Hepatocyte (in vitro differentiated cells): ENCODE measurements at places on chromosomes 4 and X.
A peak's percentile ranks its signal among the peaks of the same experiment; 100 is the strongest.

DNA sequence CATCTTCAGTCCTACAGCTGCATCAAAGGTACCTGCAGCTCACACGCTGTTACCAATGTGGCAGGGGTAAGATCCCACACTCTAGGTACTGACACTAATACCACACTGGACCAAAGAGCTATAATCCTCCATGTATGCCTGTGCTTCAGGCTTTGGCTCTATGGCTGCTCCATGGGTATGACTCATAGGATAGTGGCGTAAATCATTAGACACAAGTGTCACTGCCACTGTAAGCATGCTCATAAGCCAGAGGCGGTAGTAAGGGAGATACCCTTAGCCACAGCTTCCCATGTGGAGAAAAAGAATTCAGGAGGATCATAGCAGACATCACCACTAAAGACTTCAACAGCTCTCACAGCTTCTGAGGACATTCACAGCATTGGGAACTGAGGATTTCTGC, 287.5 kb downstream of the ACTRT1 start:
- DNase-seq = no peak

DNA sequence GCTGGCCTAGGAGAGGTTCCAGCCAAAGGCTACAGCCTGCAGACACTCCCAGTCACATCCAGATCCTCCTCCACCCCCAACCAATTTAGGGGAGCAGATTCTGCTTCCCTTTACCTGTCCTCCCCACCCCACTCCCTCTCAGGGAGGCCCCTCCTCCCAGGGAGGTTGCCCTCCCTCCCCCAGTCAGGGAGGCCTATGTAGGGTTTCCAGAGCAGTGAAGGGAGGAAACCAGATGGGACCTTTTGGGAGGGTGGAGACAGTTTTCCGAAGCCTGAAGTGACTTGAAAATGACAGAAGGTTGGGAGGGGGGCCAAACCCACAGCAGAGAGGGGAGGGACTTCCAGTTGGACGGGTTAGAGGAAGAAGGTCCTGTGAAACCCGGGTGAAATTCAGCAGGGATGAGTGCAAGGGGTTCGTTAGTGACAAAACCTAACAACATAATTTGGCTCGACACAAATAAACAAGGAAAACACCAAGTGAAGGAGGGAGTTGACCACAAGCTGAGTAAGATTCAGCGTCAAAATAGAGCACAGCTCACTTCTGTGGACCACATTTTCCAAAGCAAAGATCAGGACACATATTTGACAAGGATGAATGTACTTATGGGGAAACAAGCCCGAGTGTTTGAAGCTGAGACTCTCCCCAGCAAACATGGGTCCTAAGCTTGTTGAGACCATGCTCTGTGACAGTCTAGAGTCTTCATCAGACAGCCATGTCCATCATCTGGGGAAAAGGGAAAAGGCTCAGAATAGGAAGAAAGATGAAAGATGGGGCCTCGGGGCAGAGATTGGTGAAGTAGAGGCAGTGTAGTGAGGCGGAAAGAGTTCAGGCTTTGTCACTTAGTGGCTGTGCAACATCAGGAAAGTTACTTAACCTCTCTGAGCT, 46.4 kb downstream of the PRPS1 start:
- DNase-seq = peak; percentile 72

DNA sequence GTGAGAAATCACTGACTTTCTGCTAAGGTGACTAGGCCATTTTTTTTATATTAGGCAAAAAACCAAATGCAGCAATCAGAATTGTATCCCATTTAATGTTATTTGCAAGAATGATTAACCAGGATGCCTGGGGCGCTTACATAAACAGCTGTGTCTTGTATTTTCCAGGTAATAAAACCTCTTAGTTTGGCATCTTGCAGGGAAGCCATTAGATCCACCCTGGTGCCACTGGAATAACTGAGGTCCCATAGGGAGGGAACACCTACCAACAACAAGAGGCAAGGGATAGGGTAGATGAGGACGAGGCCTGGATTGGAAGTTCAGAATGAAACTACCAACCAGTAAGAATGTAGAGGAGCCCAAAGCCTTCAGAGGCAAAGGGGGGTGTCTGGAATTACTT, 288.3 kb downstream of the ARHGAP24 start:
- no peak for DNase-seq

DNA sequence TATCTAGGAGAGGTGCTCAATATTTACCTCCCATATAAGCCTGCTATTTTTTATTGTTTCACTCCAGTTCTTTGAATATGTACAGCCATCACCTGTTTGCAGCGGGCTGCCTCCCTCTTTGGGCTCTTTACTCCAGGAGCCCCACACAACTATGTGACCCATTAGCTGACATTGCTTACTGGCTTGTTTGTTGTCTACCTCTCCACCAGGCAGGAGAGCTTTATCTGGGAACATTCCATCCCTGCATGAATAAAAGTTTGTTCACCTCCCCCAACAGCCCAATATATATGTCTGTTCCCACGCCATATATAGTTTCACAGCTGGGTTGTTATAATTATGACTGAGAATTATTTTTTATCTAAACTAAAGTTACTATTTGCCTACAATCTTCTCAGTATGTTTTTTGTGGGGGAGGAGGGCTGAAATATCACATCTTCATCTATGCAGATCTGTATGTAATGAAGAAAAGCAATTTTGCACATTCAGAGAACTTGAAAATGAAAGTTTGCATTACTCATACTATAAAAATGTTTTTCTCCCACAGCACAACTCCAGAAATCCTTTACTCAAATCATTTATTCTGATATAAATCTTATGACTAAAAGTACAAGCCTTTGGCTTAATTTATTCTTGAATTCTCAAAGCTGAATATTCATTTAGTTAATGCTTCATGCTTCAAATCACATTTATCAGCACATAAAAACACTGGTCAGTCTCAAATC, 61.2 kb upstream of the DAPP1 start:
- no peak for DNase-seq

- DNase-seq = no peak
These were observed 99.5 kb downstream of the ADGRA3 start for GRCh38 chr4:22416403-22416802.

- DNase-seq = no peak
These were observed 1.2 kb downstream of the CTSO start for GRCh38 chr4:155952501-155952901.

DNA sequence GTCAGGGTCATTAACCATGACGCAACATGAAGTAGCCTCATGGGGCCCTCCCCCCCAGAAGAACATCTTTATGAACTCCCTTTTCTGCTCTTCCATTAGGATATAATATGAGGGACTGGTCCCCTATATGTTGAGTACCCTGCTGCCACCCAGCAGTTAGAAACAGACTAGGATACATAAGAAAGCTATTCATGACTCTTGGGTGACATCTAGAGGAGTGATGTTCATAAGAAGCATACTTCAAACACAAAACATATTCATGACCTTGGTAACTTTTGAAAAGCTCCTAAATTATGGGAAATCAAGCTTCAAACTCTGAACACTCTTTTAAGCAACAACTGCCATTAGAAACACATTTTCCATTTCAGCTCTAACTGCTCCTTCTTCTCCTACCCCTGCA, 155.2 kb upstream of the SPIN4 start:
- peak; percentile 26 for DNase-seq

DNA sequence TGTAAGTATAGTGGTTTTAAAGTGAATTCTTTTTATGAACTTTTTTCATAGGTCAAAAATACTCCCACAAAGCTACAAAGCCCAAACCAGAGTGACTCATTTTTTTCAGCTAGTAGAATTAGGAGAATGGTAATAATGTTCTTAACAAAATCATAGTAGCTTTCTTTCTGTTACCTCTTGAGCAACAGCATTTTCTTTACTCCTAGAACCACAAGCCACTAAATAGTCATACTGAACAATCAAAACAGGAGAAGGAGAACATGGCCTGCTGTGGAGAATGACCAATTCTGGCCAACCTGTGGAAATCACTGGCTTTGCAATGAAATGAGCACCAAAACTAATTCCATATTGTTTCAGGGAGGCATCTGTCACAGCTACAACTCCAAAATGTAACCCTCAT, 112.9 kb downstream of the AMMECR1 start:
- no peak for DNase-seq

GRCh38 chrX:37594755-37595382, 23.4 kb downstream of the LANCL3 start:
- no peak for DNase-seq

- DNase-seq = no peak
These were observed 710.7 kb upstream of the FAM241A start for GRCh38 chr4:111434586-111434985.

- no peak for DNase-seq
These were observed at the start of gene MAGEB18 for GRCh38 chrX:26138274-26138673. TSS of gene MAGEB18 (plus strand) at chrX:26138343. CDS start at chrX:26138986, 643 bp downstream.

- no peak for DNase-seq
These were observed 120.8 kb downstream of the SMIM20 start for GRCh38 chr4:26034849-26035248.

DNA sequence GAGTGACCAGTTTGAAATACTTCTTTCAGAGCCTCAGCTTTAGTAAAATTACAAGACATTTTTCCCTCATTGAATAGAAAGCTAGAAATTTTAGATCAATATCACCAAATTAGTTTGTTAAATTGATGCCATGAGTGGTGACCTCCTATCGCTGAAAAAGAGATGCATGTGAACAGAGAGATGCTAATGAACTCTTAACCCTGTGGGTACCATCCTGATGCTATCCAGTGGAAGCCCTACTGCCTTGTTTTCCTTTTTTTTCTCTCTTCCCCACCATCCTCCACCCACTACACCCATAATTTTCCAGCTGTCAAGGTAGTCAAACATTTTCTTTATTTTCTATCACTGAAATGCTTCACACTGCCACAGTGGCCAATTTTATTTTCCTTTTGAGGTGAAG, 61.9 kb downstream of the PPEF1 start:
- no peak for DNase-seq

- DNase-seq = no peak
These were observed 306.7 kb downstream of the GBA3 start for GRCh38 chr4:22999419-22999818.

GRCh38 chr4:83331956-83332355, 2.7 kb downstream of the HPSE start:
- DNase-seq = no peak

DNA sequence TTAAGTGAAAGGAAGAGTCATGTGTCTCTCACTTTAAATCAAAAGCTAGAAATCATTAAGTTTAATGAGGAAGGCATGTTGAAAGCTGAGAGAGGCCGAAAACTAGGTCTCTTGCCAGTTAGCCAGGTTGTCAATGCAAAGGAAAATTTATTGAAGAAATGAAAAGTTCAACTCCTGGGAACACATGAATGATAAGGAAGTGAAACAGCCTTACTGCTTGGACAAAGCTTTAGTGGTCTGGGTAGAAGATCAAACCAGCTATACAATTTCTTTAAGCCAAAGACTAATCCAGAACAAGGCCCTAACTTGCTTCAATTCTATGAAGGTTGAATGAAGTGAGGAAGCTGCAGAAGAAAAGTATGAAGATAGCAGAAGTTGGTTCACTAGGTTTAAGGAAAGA, 24.9 kb downstream of the RHOH start:
- no peak for DNase-seq

GRCh38 chrX:153394612-153395011, 6.5 kb downstream of the PNMA6E start:
- no peak for DNase-seq
